ENCODE measurements at places on chromosomes 6 and 20. TPM values are rescaled to one million over a fixed set of nuclear protein-coding genes. Genes with fewer than 3 reads are reported as not detected.

Gene TAP2
- polyA plus RNA-seq, result 20.7 TPM

Gene CRISP3
- polyA plus RNA-seq, result not detected

Gene C6orf132
- 0.87 TPM for polyA plus RNA-seq

Gene OPRL1
- polyA plus RNA-seq, result 0.49 TPM

Gene TAP1
- 30.7 TPM for polyA plus RNA-seq

Gene OR12D3
- polyA plus RNA-seq, result not detected

Gene DAAM2
- 13.0 TPM for polyA plus RNA-seq

Gene EDN1
- polyA plus RNA-seq, result 10.1 TPM

Gene CAPN11
- not detected for polyA plus RNA-seq

Gene C6orf52
- 1.1 TPM for polyA plus RNA-seq

Gene TCF15
- not detected for polyA plus RNA-seq

Gene SLC2A4RG
- polyA plus RNA-seq, result 27.1 TPM

Gene OR2J3
- not detected for polyA plus RNA-seq

Gene RCAN2
- polyA plus RNA-seq, result 38.0 TPM

Gene PDE10A
- polyA plus RNA-seq, result 0.19 TPM

Gene REPS1
- 33.1 TPM for polyA plus RNA-seq

Gene PRDM13
- not detected for polyA plus RNA-seq

Gene TFAP2A
- polyA plus RNA-seq, result 0.05 TPM

Gene MYH7B
- 0.03 TPM for polyA plus RNA-seq

Gene THBS2
- 99.4 TPM for polyA plus RNA-seq

Gene RAD21L1
- 0.16 TPM for polyA plus RNA-seq

Gene MEI4
- polyA plus RNA-seq, result not detected

Gene CCDC28A
- polyA plus RNA-seq, result 12.8 TPM

Gene BPIFA1
- not detected for polyA plus RNA-seq

Gene DEFB124
- polyA plus RNA-seq, result not detected

Gene PRSS16
- 0.15 TPM for polyA plus RNA-seq

Gene ANGPT4
- not detected for polyA plus RNA-seq

Gene ADGB
- polyA plus RNA-seq, result not detected

Gene AURKA
- polyA plus RNA-seq, result 89.3 TPM

Gene BYSL
- polyA plus RNA-seq, result 19.7 TPM

Gene SCGN
- not detected for polyA plus RNA-seq

Gene SLC13A3
- 2.3 TPM for polyA plus RNA-seq

Gene ARHGAP40
- not detected for polyA plus RNA-seq

Gene FAM83B
- not detected for polyA plus RNA-seq

Gene SLC22A3
- polyA plus RNA-seq, result 0.03 TPM

Gene C6orf58
- 0.05 TPM for polyA plus RNA-seq
